HFFc6 (cell line): ENCODE measurements at places on chromosomes 1 and 21.

DNA sequence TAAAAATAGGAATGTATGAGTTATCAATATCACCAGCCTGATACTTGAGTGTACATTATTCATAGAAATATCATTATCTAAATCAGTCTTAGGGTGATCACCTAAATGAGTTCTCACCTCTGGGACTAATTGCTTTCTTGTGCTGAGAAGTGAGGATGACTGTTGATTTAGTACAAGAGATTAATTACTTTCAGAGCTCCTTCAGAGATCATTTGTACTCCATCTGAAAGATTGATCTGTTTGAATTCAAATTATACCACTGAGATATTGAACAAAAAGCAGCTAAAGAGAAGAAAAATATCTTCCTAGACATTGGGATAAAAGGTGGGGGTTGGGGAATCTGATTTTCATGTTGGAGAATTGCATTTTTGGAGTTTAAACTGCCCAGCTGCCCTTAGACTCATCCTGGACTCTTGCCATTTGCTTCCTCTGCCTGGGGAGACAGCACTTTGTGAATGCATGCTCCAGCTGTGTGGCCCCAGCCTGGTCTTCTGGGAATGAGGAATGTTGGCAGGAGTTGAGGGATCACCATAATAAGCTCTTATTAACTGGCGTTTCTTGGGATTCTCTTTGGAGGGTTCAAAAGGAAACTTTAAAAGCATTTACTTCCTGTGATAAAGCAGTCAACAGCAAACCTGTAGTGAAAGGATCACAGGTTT is 19.7 kb upstream of the PGBD2 start:
- no peak for DNase-seq

DNA sequence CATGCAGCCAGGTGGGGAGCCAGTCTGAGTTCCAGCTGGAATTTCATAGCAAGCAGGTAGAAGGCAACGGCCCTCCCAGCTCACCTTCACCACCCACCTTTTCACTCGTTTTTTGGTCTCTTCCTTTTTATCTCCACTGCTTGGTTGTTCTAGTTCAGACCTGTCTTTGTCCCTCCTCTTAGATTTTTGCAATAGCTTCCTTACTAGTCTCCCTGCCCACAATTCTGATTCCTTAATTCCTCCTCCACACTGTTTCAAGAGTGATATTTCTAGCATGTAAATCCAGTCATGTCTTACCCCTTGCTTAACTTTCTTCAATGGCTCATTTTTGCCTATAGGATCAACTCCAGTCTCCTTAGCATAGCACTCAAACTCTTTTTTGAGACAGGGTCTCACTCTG is 119.6 kb downstream of the TMEM53 start:
- DNase-seq: no peak

GRCh38 chr1:38818175-38818976 is 41.2 kb downstream of the RRAGC start:
- DNase-seq: no peak

GRCh38 chr21:42777064-42777756 is 102.1 kb downstream of the WDR4 start:
- DNase-seq: no peak

DNA sequence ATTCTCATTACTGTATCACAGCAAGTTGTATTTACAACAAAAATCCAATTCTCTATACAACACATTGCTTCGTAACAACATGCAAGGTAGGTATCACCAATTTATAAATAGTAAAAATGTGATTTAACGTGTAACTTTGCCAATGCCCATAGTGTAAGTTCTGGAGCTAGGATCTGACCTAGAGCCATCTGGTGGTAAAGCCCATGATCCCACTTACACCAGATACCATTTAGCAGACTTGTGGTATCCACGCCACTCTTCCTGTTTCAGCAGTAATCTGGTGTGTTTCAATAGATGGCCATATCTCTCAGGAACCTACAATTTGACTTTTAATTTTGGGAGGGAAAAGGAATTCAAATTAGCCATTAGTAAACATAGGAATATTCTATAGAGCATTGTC is 10.2 kb downstream of the SETSIP start:
- DNase-seq: no peak

GRCh38 chr1:218787826-218788225 is 385.9 kb upstream of the LYPLAL1 start:
- no peak for DNase-seq

DNA sequence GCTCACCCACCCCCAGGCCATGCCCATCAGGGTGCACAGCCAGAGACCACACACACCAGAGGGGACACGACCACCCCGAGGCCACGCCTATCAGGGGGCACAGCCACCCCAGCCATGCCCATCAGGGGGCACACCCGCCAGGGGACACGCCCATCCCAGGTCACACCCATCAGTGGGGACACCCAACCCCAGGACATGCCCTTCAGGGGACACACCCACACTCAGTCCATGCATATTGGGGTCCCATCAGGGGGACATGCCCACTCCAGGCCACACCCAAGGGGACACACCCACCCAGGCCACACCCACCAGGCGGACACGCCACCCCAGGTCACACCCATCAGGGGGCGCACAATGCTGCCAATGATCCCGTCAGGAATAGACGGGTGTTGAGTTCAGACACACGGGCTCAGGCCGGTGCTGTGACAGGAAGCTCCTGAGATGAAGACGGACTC is 20.7 kb downstream of the MCM3AP start:
- no peak for DNase-seq

- no peak for DNase-seq
Measured at GRCh38 chr1:226325178-226325577, 16.2 kb upstream of the LIN9 start.

- DNase-seq: no peak
Measured at GRCh38 chr1:178352790-178353416, 143.9 kb downstream of the CLEC20A start.

GRCh38 chr1:202638019-202638700 is 72.1 kb downstream of the SYT2 start:
- DNase-seq: no peak

DNA sequence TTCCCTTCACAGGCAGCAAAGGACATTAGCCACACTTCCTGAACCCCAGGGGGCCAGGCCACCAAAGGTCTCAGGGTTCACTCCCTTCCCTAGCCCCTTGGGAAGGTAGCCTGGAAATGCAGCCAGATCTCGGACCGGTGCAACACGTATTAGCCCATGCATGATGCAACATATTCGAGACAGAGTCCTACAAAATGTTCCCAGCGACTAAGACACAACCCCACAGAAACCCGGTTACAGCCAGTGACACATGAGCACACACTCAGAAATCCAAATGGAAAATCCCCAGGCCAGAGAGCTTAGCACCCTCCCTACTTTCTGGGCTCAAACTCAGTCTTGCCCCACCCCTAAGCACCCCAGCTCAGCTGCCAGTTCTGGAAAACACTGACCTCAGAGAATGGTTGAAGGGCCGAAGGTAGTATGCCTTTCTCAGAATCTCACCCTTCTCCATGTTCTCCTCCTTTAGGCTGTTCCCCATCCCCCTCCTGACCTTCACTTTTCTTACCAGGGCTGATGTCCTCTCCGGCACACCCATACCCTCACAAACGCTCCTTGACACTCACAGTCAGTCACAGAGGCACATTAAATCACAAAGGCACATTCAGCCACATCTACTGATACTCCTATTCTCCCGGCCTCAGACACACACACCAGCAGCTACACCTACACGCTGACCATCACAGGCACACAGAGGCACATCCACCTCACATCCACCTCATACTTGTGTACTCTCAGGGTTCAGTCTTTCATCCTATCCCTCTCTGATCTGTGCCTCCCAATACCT is at the start of gene TSPAN1:
Gene TSPAN1 (plus strand): TSS at position 640 of the 784 bp plus-strand sequence. CDS start 6,021 bp downstream, outside the sequence.
- peak; percentile 24 for DNase-seq
